ENCODE measurements at places on chromosomes 5 and 9.

DNA sequence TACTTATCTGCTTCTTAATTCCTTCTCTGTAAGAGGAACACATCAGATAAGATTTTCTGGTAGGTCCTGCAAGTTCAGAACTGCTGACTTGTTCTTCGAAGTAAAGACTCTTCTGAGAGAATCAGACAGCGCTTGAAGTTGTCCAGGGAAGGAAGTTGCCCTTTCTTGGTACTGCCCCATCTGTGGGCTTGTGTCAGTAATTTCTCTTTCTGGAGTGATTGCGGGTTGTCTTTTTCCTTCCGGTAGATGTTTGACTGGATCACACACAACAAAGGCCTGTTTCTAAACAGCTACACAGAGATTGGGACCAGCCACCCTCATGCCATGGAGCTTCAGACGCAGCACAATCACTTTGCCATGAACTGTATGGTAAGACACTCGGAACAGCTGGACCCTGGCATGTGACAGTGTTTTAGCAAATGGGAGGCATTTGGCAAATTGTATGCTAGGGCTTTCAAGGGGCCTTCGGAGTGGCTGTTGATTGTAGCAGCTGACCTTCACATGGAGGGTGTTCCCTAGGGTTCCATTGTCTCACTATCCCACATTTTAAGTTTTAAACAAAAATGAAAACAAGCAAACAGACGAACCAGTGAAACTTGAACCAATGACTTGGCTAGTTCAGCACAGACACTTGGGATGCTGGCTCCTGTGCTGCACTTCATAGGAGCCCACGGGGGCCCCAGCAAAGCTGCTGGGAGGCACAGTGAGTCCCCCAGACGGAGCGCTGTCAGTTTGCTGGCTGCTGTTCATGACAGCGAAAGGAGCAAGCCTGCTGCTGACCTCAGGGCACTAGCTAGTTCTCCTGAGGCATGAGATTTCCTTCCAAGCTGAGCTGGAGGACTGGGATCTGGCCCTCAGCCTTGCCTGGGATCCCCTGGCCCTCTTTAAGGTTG is 149.9 kb downstream of the TRIO start:
- no peak for DNase-seq

DNA sequence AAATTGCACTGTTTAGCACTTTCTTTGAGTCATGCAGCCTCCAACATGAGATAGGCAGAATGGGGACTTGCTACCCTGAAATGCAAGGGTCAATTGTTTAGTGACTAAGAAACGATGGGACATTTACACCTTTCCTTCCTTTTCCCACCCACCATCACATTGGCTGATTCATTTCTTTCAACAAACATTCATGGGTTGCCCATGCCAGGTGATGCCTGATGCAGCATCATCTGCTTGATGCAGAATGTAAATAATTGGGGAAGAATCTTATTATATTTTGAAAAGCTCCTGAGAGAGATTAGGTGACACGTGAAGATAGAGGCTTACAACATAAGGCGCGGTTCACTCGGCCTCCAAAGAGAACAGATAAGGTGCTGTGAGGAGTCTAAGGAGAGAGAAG is 4.5 kb upstream of the TRMT10B start:
- no peak for DNase-seq

GRCh38 chr5:117494188-117494587 is 919.6 kb upstream of the SEMA6A start:
- no peak for DNase-seq

DNA sequence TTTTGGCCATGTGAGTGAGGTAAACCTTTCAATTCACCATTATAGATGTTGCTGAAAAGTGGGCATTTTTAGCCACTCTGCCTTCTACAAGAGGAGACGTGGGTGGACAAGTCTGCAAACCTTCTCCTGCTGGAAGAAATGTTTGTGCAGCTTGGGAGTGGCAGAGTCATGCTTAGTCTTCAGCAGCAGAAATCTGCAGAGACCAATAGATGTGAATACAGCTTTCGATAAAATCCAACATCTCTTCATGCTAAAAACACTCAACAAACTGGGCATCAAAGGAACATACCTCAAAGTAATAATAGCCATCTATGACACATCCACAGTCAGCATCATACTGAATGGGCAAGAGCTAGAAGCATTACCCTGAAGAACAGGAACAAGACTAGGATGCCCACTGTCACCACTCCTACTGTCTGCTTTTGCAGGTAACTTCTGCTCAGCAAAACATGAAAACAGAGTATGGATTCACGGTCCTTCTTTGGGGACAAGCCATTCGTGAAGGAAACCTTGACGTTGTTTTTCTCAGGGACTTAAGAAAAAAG is 91.3 kb downstream of the RALGPS1 start:
- no peak for DNase-seq

DNA sequence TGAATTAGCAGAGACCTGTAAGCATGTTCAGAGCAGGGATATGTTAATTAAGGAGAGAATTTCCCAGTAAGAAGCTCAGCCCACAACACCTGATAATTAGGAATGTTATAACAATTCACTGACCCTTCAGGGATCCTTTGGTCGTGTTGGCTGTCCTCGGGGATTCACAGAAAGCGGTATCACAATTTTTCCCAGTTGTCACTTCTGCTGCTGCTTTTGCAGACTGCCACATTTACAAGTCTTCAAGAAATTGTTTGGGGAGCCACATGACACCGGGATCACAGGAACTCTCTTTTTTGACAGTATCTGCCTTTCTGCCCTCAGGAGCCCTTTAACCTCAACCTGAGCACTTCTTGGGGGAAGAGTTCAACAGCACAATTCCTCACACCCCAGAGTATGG is 265.5 kb downstream of the GLIS3 start:
- no peak for DNase-seq

- no peak for DNase-seq
Observed at GRCh38 chr9:95132366-95133324, 184.9 kb downstream of the FANCC start.

DNA sequence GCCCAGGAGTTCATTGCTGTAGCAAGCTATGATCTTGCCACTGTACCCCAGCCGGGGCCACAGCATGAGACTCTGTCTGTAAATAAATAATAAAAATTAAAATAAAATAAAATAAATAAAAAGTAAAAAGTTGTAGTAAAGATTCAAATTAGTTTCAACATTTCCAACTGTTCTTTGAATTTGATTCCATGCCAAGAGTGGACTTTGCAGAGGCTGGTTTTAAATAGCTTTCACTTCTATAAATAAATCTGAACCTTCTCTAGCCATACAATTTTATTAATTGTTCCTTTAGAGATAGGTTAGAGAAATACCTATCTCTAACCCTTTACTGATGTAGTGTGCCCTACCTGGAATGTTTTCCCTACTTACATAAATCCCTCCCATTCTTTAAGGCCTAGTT is 129.7 kb upstream of the SLIT3 start:
- DNase-seq = no peak

- no peak for DNase-seq
Observed at GRCh38 chr9:34154057-34154456, 24.8 kb upstream of the UBAP1 start.

- DNase-seq = no peak
Observed at GRCh38 chr9:128898382-128898781, 16.4 kb downstream of the LRRC8A start.

DNA sequence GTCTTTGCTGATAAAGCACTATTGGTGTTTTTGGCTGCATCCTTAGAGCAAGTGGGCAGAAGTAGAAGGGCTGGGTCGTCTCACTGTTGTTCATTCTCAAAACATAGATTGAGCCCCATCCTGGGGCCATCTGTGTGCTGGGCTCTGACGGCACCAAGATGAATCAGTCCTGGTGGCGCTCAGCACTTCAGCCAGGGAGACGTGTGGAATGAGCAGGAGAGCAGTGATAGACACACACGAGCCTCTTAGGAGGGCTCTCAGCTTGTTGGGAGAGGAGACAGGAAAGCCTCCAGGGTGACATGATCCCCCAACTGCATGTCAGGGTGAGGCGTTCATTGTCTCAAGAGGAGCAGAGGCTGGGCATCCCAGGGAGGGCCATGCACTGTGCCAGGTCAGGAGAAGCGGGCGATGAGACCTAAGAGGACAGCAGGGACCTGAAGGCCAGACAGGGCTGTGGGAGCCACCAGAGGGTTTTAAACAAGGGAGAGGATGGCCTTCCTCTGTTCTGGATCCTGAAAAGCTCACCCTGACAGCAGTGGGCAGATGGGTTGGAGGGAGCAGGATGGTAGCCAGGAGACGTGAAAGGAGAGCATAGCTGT is 115.8 kb downstream of the DAB2IP start:
- DNase-seq = no peak

DNA sequence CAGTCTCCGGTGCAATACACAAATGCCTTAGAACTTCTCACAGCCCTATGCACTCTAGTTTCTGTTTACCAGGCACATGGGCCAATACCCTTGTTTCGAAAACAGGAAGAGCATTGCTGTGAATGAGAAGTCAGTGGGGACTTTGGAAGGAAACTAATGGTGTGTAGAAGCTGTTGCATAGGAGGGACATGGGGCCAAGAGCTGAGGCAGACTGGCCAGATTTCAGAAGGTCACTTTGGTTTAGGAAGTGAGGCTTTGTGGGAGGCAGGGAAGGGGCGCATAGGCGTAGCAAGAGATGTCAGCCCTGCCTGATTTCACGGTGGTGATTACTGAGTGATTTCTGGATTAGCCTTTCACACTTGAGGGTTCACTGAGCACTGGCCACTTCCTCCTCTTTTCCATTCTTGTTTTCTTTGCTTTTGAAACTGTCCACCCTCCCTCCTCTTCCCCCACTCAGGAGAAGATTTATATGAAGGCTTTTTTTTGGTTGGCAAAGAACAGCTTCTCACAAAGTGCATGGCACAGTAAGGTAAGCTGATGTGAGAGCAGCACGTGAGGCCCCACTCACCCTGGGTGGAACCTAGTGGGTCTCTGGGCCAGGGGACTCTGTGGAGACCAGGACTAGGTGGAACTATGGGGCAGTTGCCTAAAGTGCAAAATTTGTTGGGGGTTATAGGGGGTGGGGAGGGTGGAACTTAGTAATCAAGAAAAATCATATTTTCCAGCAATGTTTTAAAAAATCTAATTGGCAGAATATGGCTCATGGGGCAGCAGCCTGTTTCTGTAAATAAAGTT is 6.1 kb upstream of the TMEM252 start:
- no peak for DNase-seq

GRCh38 chr5:128714551-128714950 is 176.5 kb upstream of the FBN2 start:
- no peak for DNase-seq

DNA sequence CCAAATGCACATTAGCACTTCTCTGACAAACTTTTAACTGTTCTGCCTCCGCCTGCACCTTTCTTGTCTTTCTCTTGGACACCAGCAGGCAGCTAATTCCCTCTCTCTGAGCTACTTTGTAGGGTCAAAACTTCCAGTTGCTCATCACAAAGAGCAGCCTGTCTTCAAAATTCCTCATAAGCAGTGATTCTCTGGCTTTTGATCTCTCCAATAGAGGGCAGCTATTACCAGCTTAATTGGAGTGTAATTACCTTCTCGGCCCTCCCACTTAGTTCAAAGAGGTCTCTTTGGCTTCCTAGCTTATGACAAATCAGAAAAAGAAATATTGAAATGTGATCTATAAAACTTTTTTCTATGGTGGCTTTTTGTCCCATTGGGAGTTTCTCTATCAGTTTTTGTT is 43.6 kb upstream of the RAD23B start:
- peak; percentile 67 for DNase-seq

- no peak for DNase-seq
Observed at GRCh38 chr9:113431191-113431590, 20.6 kb downstream of the C9orf43 start.

- DNase-seq = peak; percentile 32
Observed at GRCh38 chr5:75320371-75320770, 16.6 kb upstream of the HMGCR start.

DNA sequence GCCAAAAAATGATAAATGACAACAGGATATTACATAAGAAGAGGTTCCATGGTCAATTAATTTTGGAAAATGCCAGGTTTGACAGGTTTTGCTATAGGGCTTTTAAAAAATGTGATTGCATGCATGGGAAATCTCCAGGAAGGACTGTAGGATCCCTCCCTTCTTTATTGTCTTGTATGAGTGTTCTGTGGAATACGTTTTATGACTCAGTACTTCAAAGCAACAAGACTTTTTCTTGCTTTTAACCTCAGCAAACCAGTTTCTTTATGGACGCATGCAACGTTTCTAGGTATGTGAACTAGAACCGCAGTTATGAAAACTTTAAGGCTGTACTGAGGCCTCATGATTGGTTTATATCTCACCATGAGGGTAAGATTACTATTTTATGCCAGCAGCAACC is 76.6 kb upstream of the NTRK2 start:
- no peak for DNase-seq

GRCh38 chr9:120099065-120099464 is 480.9 kb downstream of the CDK5RAP2 start:
- DNase-seq = no peak

DNA sequence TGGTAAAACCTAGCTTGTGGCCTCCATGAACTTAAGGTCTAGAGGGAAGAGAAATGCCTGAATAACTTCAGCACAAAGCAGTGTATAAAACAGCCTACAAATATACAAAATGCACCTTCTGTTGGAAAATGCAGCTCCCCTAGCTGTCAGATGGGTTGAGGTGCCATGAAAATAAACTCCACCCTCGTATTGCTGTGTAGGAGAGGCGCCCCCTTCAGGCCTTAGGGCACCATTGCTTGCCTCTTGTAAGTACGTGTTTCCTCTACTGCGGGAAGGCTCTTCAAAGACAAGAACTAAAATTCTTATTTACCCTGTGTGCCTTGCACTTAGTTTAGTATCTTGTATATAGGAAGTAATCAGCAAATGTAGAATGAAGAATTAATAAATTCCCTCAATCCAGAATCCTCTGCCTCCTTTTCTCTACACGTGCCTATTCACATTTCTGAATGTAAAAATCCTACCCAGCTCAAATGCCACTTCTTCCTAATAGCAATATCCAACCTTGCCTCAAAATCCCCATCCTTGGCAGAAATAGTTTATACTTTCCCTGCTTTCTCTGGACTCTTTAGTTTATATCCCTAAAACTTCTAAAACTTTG is 393.7 kb upstream of the PDE4D start:
- peak; percentile 78 for DNase-seq

GRCh38 chr5:44747396-44747795 is 61.4 kb upstream of the MRPS30 start:
- no peak for DNase-seq

DNA sequence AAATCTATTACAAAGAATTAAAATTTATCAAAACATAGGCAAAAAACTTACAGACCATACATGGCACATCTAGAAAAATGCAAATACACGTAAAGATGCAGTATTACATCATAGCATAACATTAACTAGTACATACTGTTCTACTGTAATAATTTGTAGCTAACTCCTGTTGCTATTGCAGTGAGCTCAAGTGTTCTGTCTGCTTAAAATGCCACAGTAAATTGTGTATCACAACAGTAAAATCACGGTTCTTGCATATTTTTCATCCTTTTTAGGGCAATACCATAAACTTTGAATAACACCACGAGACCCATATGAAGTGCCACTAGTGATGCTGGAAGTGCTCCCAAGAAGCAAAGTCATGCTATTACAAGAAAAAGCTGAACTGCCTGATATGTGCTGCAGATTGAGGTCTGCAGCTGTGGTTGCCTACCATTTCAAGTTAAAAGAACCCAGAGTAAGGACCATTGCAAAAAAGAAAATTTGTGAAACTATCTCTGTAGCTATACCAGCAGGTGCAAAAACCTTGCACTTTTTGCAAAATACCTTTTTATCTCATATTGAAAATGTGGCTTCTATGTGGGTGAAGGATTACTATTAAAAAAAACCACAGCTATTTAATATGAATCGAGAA is 14.2 kb downstream of the HOMER1 start:
- DNase-seq = no peak
